ENCODE measurements at places on chromosomes 1 and 21.

GRCh38 chr1:109537450-109538178 is 2.1 kb upstream of the GPR61 start:
- DNase-seq, result no peak

- no peak for DNase-seq
Observed at GRCh38 chr1:3868464-3869006, 11.3 kb downstream of the DFFB start.

DNA sequence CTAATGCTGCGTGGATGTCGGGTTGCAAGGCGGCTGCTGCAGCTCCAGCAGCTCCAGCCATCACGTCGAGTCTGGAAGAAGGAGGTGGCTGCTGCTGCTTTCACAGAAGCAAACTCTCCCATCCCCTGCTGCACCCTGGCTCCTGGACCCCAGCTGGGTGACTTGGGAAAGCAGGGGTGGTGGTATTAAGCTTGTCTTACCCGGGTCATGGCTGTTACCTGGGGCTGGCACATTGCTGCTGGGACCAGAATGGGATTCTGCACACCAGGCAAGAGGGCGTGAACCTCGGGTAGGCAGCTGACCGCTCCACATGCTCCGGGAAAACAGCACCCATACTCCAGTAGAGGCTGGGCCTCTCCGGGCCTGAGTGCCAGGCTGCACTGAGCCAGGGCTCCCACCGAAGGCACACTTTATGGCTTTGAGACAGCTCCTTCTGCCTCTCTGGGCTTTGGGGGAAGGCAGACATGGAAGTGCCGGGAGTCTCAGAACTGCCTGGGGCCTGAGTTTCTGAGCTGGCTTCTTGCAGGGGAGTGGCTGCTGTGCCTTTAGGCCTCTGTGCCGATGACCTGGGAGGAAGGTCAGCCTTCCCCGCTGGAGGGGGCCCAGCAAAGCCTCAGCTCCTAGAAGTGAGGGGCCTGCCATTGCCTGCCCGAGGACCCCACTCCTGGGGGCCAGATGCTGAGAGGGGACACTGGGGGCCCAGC is 1.2 kb downstream of the SMIM1 start:
- no peak for DNase-seq

DNA sequence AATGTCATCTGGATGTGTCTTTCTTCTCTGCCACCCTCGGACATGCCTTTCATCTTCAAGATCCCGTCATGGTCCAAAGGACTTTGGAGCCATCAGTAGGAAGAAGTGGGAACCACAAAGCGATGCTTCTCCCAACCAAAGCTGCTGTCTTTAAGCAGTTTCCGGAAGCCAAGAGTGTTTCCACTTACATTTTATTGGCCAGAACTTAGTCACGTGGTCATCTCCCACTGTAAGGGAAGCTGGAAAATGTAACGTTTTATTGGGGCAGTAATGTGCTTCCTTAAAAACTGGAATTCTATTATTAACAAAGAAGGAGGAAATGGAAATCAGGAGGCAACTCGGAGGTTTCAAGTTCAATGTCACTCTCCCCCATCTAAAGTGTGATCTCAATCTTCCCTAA is 170.8 kb downstream of the ATG4C start:
- DNase-seq, result no peak

DNA sequence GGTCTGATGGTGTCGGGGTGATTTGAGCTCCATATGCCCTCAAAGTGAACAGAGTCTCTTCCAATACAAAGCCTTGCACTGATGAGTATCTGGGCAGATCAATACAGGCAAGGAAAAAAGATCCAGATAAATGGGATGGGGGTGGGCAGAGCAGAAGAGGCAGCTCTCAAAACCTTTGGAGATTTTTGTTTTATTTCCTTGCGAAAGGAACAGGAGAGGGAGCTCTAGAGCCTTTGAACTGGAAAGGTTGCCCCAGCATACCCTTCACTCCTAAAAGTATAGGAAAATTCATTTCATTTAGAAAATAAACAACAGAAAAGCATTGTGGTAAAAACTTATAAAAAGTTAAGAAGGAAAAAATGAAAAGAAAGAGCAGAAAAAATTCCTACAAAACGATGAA is 31.4 kb upstream of the OLIG2 start:
- no peak for DNase-seq

DNA sequence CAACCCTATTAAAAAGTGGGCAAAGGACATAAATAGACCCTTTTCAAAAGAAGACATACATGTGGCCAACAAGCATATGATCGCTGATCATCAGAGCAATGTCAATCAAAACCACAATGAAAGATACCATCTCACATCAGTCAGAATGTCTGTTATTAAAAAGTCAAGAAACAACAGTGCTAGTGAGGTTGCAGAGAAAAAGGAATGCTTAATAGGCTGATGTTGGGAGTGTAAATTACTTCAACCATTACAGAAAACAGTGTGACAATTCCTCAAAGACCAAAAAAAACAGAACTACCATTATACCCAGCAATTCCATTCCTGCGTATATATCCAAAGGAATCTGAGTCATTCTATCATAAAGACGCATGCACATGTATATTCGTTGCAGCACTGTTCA is 13.2 kb downstream of the USH2A start:
- DNase-seq, result no peak

DNA sequence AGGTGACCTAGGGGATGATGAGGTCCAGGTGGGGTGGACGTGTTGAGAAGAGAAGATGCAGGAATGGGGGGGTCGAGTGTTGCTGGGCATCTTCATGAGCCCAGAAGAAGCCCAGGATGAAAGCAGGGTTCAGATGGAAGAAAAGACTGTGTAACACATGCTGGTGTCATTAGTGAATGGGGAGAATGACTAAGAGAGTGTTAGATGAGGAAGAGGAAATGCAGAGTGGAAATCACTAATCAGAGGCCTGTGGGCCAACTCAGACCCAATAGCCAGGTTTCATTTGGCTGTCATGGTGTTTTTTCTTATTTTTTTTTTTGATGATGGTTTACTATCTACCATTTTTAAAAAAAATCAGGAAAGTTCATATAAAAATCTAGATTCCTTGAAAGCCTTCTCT is 180.8 kb upstream of the CAMK1G start:
- DNase-seq, result no peak

DNA sequence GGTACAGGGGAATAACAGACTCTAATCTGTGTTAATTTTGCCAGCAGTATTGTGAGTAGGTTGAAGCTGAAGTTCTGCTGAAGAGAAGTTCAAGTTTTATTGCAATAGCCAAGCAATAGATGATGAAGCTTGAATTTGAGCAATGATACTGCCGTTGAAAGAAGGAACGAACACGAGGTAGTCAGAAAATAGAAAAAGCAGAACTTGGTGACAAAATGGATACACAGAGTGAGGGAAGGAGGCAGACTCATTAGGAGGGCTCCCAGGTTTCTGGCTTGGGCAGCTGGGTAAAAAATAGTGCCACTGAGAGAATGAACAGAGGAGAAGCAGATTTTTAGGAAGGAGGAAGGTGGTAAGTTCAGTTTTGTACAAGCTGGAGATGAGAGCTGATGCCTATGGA is 22.3 kb upstream of the AGO1 start:
- DNase-seq, result no peak

GRCh38 chr1:47548637-47549036 is 110.8 kb downstream of the FOXD2 start:
- DNase-seq, result no peak

- DNase-seq, result no peak
Observed at GRCh38 chr1:40820251-40820797, 36.7 kb downstream of the KCNQ4 start.

GRCh38 chr1:88463401-88463985 is 220.6 kb upstream of the PKN2 start:
- no peak for DNase-seq

DNA sequence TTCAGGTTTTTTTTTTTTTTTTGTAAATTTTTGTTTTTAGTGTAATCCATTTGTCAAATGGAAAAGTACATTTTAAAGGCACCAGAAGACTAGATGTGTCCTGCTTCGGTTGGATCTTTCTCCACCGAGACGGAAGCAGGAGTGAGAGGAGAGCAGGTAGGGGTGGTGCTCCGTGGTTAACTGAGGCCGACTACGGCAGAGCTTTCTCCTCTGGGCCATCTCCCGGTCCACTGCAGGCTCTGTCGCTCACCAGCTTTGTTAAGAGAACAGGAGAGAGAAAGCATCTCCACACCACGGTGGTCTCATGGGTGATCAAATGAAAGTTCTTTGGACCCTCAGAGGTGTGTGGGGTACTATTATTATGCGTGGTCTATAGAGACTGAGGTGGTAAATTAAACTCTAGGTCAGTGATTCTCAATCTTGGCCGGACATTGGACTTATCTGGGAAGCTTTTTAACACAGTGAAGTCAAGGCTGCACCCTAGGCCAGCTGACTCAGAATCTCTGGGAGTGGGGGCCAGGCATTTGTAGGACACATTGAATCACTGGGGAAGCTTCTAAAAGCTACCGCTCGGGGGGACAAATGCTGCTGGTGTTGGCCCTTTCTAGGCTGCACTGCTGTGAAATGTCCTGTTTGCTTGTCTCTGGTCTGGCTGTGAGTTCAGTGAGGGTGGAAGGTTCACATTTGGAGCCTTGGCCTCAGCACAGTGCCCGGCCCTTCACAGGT is 25.0 kb downstream of the ABCA4 start:
- DNase-seq, result no peak

- DNase-seq, result no peak
Observed at GRCh38 chr1:201827321-201828216, 1.4 kb upstream of the IPO9 start.

DNA sequence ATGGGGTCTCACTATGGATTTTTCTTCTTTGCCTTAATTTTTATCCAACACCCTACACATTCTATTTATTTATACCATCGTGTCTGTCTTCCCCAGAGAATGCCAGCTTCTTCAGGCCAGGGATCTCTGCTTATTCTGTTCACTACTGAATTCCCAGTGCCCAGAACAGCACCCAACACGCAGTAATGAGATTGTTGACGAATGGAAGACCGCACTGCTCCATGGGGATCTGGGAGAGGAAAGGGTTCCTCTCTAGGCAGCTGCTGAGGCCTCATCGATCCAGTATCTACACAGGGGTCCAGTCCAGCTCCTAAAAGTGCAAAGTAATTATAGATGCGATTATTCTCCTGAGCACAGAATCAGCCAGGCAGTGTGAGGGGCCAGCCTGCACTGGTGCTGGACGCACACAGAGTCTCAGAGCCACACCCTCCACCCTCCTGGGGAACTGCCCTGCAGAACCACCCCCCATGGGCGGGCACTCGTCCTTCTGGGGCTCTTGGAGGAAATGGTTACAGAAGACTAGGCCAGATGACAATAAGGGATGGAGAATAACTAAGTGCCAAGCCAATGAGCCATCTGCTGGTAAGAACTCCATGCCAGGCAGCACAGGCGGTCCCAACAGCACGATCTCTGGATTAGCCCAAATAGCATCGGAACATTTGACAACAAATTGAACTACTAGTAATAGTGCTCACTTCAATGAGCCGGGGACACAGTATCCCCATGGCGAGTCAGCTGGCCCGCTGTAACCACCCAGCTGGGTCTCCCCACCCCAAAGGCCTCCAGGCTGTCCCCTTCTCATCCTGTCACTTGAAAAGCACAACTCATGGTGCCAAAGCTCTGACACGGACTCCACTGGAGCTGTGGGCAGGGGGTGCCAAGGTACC is 1.7 kb upstream of the PDE9A start:
- no peak for DNase-seq

DNA sequence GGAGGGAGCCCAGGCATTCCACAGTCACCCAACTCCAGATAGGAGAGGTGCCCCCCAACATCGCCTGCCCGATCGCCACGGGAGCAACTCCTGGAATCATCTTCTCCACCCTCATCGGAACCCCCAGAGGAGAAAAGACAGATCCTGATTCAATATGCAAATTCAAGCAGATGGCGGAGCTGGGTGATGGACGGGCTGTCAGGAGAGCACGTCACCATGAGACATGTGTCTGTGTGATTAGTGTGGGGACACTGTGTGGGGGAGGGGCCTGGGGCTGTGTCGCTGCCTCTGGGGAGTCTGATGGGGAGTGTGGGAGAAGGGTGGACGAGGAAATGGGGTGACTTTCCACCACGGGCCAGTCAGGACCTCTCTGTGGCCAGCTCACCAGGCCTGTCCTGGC is 90.2 kb upstream of the CSF3R start:
- no peak for DNase-seq

DNA sequence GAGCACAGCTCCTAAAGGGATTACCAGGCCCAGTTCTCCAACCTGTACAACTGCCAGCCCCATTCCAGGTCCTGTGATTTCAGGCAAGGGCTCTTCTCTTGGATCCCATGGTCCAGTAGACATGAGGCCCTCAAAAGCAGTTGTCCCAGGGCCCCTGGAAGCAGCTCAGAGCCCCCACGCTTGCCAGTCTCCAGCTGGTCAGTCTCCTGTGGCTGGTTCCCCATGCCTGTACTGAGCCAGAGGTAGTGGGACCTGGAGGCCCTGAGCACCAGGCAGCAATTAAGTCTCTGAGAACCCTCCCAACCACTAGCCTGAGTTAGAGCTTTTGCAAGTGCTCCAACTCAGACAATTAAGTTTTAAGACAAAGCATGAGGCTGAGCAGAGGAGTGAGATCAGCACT is 36.9 kb downstream of the CDC42BPA start:
- no peak for DNase-seq

DNA sequence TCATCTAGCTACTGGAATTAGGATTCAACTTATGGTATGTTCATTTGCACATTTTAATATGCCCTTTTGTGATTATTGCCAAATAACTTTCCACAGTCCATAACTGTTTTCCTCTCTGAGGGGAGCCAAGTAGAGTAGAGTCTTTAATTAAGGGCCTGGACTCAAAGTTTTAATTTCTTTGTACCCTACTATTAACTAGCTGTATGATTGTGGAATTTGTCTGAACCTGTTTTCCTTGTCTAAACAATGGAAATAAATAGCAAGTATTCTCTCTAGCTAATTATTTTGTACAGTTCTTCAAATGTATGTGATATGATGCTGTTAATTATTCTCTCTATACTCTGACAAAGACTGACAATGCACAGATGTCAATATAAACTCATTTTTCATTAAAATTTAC is 24.0 kb upstream of the SLC30A10 start:
- no peak for DNase-seq

GRCh38 chr1:180244840-180245239 is 14.8 kb downstream of the LHX4 start:
- no peak for DNase-seq

- DNase-seq, result no peak
Observed at GRCh38 chr1:69568421-69569174, 876 bp downstream of the LRRC7 start.

GRCh38 chr1:198942466-198942865 is 303.6 kb downstream of the PTPRC start:
- no peak for DNase-seq

DNA sequence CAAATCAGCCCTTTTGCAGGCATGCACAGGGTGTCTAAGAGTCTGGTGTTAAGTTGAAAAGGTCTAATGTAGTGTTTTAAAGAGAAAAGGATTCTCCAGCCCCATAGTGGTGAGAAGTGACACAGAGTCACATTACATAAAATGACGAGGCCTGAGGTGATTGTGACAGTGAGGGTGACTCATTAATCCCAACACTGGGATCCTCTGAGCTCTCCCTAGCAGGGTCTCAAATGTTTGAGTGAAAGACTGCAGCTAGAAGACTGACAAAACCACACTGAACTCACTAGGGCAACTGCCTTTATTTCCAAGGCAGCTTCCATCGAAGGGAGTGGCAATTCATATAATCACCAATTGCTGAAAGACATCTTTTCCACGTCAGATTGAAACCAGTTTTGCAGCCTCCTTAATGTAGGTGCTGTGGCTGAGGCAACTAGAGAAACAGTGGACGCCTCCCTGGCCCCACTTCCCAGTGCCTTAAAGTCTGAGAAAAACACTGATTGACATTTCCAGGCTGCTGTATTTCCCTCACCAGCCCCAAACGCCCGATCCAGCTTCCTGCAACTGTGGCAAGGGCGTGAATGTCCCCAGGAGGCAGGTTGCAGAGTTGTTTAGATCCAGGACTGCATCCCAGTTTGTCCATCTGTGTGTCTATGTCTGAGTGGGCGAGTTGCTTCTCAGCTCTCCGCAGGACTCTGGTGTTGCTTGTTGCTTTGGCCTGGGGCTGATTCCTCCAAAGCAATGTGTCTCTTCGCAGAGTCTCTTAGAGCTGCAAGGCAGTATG is 81.4 kb downstream of the RUNX1 start:
- DNase-seq, result no peak
